ENCODE measurements at places on chromosomes 6 and 20. TPM values are rescaled to one million over a fixed set of nuclear protein-coding genes. Genes with fewer than 3 reads are reported as not detected.

NEDD9 gene
- total RNA-seq, result 11.5 TPM

TRDN gene
- total RNA-seq, result not detected

PHACTR2 gene
- total RNA-seq, result 23.7 TPM

C6orf118 gene
- not detected for total RNA-seq

DNA sequence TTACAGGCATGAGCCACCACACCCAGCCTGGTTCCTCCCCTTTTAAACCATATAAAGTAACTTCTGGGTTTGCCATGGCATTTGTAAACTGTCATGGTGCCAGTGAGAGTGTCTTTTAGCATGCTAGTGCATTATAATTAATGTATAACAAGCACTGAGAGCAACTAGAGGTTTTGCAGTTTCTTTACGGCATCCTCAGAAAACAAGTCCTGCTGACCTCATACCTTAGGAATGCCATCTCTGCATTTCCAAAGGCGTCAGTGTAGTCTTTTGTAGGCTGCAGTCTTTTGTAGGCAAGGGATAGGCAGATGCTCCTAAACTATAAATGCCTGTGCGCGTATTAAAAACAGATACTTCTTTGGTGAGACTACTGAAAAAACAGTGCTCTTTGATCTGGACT is 75.0 kb upstream of the EZR start:
- peak; percentile 73 for DNase-seq

DNA sequence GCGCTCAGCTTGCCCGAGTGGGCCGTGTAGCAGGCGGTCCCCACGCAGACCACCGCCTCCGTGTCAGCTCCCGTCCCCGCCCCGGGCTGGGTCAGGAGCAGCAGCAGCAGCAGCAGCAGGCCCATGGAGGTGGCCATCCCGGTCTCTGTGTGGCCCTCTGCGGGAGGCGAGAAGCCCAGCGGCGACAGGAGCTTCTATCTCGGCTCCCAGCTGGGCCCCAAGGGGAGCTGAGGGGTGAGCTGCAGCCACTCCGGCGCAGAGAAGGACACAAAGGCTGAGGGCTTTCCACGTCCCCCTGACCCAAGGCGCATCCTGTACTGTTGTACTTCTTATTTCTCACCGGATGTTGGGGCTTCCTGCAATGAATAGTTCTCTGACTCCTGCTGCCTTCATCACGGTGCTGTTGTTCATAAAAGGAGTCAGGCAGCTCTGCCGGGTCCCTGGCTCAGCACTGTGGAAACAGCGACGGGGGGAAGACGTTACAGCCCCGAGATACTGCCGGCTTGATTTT is at the start of gene CD93:
Gene CD93, minus strand, starts transcription at position 269 of the 511 bp plus-strand sequence. Its CDS starts 132 bp downstream, at position 137.
- no peak for DNase-seq

GRCh38 chr6:56528412-56528841 is 114.3 kb downstream of the DST start:
- DNase-seq, result peak; percentile 55

- DNase-seq, result no peak
Observed at GRCh38 chr6:168884050-168884645, 369.5 kb downstream of the THBS2 start.

GRCh38 chr20:6558341-6558740 is 209.1 kb upstream of the BMP2 start:
- peak; percentile 29 for DNase-seq

DNA sequence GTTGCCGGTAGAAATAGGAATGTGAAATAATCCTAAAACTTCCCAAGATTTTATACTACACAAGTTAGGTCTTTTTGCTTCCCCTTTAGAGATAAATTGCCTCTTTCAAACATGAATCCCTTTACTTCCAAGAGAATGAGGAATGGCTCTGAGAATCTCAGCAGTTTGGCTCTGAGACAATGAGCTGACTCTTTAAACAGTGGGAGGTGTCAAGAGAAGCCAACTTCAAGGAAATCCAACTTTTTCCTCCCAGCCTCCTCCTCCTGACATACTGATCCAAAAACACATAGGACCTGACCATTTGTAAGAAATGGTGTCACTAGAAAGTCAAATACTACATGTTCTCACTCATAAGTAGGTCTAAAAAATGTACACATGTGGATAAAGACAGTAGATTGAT is 154.2 kb downstream of the ALDH8A1 start:
- DNase-seq, result no peak

DNA sequence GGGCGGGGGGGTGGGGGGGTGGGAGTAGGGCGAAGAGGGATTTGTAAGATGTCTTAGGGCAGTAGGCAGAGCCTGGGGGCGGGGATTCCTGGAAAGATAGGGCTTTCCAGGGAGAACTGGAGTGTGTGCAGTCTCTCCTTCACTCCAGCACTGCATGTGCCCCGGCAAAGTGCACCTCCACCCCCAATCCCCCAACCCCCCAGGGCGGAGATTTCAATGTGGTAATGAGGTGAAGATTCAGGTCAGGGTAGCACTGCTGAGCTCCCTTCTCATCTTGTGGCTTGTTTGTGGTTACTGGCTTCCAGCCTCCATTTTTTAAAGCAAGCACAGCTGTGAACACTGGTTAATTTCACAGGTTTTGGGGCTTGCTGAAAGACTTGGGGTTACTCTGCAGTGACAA is 5.9 kb downstream of the TMEM239 start:
- DNase-seq, result peak; percentile 65
